ENCODE measurements at places on chromosomes 3 and 15.

DNA sequence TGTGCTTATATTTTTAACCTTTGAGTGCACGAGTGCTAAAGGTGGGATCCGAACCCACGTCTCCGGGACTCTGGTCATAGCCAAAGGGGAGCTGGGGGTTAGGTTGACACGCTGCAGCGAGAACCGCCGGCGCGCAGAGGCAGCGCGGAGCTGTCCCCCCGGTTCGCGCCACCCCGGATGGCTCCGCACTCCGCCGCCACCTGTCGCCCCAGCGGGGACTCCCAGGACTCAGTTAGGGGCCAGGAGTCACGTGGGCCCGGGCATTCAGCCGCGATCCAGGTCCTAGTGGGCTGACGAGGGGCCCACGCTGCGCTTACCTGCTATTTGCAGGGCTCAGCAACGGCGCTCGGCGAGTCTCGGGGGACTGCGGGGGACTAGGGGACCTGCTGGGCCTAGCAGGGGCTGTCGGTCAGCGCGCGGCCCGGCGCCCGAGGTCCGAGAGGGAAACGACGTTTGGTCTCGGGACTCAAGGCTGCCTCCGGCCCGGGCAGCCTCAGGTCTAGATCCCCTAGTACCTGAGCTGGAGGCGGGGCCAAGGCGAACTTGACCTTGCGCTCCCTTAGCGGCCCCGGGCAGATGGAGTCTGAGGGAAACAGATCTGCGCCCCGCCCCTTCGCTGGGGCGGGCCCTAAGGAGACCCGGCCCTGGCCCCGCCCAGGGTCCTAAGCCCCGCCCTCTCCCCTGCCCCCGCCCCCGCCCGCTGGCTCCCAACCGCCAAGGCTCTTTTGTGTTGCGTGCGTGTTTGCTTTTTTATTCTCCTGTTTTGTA, at the start of gene NMNAT3:
Gene NMNAT3, minus strand, starts transcription at position 585 of the 768 bp plus-strand sequence. CDS start 50,248 bp downstream, outside the sequence.
- peak; percentile 55 for DNase-seq

DNA sequence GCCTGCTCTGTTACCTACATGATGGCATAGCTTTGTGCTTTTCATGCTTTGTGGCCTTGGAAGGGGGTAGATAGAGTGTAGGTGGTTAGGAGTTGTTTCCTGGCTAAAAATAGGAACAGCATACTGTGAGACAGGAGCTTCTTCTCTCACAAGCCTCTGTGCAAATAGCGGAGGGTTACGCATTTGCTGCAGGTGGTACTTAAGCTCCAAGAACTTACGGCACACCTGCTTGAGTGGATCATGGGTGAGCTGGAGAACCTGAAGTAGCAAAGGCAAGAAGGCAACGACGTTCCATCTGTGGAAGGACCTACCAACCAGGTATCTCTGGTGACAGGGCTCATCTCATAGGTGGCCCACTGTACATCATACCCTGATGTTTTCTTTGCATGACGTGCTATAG, 66.0 kb downstream of the ST6GAL1 start:
- no peak for DNase-seq

DNA sequence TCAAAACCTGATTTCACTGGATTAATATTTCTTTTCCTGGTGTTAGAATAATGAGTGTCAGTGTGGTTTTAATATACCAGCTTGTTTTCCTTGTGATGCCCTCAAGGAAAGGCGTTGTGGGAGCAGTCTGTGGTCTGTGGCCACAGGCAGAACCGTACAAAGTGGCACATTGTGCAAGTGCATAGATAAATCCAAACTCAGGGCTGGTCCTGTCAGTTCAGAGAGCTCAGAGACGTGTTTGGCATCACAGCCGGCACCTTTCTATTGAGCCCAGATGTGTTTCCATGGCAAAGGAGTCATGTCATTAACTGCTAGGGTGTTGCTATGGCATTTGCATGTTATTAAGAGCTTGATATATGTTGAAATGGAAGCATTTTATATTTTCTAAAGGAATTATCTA, 289.9 kb upstream of the RASGRP1 start:
- peak; percentile 23 for DNase-seq

GRCh38 chr3:192445770-192446644, 281.3 kb downstream of the FGF12 start:
- DNase-seq = no peak

GRCh38 chr15:66149871-66150270, 103.7 kb downstream of the MEGF11 start:
- no peak for DNase-seq

DNA sequence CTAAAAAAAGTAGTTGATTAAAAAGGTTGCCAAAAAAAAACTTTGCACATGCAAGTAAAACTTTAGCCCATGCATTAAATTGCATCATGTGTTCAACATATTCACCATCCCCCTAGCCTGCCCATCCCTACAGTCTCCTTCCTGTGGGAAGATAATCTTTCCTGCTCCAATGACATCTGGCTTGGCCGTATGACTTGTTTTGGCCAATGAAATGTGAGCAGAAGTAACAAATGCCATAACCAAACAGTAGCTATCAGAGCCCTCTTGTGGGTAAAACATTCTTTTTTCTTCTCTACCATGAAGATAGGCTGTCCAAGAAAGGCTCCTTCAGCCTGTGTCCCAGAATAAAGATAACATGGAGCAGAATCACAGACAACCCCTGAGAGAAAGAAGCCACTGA, 15.3 kb downstream of the ERC2 start:
- DNase-seq = no peak

GRCh38 chr3:61454006-61454585, 107.3 kb upstream of the PTPRG start:
- peak; percentile 27 for DNase-seq

- DNase-seq = peak; percentile 17
Measured at GRCh38 chr3:60742606-60743145, 508.6 kb downstream of the FHIT start.

DNA sequence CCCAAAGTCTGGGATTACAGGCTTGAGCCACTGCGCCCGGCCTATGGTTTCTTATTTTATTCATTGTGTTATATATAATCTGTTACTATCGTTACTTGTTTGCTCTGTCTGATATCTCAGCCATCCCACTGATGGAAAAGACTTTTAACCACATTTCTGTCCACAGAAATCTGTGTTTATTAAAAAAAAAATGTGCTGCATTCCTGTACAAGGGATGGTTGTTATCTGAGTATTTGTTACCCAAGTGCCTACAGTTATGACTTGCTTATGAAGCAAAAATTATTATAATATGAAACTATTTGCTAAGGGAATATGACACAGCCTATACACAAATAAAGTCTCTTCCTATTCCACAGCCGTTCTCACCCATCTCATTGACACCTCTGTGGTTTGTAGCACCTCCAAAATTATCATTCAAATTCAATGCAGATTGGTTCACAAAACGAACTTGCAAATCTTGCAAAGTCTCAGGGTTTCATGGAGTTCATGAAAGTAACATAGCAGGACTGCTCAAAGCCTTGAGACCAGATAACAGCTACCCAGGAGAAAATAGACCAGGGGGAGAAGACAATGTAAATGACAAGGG, 47.4 kb upstream of the UBE2E1 start:
- no peak for DNase-seq

- no peak for DNase-seq
Measured at GRCh38 chr15:35061161-35061824, 23.8 kb downstream of the NANOGP8 start.

GRCh38 chr3:67018105-67018788, 20.1 kb downstream of the KBTBD8 start:
- DNase-seq = peak; percentile 50

DNA sequence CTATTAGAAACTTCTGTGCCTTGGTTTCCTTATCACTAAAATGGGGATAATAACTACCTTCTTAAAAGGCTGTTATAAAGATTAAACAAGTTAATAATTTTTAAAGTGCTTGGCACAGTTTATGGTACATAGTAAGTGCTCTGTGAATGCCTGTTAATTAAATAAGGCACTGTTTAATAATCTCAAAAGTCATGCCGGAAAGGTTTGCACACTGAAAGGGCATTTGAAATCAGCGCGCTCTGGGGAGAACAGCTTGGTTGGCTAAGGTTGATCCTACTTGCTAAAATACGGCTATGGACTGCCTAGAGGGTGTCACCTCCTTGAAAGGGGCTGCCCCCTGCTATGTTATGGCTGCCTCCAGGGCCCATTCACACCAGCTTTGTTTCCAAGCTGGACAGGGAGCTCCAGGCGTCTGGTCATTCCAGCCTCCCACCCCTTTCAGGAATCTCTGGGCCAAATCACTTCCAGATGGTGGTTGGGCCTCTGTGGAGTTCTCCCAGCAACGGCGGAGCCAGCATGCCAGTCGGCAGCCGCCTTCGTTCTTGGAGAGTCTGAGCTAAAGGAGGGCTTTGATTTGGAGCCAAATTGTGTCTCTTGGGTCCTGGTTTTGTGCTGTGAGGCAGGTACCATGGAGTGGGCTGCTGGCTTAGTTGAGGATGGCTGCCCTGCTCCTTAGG, 5.9 kb downstream of the FLNB start:
- DNase-seq = peak; percentile 83

GRCh38 chr3:12451960-12452359, 32.3 kb upstream of the TSEN2 start:
- no peak for DNase-seq

- peak; percentile 36 for DNase-seq
Measured at GRCh38 chr15:65790694-65791334, 1.3 kb downstream of the DENND4A start.

DNA sequence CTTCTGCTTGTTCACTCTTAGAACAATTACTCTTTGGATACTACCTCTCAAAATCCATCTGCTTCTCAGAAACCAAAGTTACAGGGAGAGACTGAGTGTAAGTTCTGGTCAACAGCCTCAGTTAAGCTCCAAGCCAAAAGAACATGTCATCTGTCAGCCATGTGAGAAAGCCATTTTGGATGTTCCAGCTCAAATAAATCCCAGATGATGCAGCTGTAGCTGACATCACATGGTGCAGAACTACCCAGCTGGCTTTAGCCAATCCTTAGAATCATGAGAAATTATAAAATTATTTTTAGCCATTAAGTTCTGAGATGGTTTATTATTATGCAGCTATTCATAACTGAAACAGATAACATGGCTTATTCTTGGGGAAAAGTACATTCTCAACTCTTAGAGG, 696.0 kb downstream of the ZNF385D start:
- no peak for DNase-seq

DNA sequence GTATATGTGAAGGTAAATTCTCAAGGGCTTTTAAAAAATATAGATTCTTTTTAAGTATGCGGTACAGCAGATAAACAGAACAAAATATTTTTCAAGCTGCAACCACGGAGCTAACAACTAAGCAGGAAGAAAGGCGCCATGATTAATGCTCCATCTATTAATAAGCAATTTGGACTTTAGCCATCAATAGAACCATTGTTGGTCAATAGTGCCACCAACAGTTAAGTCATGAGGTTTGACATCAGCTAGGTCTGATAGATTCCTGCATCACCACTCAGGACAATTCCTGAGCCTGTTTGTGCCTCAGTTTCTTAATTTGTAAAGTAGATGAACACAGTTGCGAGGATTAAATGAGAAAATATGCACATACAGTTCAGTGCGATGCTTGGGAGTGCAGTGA, 65.1 kb upstream of the FAM3D start:
- DNase-seq = no peak

DNA sequence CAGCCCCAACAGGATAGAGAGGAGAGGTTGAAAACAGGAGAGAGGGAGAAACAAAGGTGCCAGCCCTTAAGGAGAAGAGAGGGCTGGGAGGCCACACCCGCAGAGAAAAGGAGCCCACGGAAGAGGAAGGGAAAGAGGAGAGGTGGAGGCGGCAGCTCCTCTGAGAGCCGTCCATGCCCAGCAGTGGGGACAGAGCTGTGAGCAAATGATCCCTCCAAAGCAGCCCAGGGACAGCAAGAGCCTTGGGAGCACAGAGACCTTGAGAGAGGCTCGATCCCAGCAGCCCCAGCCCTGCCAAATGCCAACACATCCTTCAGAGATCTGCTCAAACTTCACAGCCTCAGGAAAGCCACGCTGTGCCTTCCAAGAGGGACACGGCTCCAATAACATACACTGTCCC, 66.7 kb upstream of the CORO2B start:
- DNase-seq = no peak

DNA sequence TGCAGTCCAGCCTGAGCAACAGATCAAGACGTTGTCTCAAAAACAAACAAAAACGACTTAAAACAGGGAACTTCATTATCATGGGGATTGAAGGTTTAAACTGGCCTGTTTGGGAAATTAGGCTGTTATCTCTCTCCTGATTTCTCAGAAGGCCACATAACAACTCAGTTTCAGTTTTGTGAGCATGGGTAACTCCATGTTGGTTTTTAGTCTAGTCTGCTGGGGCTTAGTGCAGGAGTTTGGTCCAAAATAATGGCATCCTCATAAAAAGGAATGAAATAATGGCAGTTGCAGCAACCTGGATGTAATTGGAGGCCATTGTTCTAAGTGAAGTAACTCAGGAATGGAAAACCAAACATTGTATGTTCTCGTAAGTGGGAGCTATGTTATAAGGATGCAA, 2.3 kb upstream of the ZNF280D start:
- no peak for DNase-seq

- DNase-seq = no peak
Measured at GRCh38 chr3:126982126-126982470, 817 bp upstream of the PLXNA1 start.

DNA sequence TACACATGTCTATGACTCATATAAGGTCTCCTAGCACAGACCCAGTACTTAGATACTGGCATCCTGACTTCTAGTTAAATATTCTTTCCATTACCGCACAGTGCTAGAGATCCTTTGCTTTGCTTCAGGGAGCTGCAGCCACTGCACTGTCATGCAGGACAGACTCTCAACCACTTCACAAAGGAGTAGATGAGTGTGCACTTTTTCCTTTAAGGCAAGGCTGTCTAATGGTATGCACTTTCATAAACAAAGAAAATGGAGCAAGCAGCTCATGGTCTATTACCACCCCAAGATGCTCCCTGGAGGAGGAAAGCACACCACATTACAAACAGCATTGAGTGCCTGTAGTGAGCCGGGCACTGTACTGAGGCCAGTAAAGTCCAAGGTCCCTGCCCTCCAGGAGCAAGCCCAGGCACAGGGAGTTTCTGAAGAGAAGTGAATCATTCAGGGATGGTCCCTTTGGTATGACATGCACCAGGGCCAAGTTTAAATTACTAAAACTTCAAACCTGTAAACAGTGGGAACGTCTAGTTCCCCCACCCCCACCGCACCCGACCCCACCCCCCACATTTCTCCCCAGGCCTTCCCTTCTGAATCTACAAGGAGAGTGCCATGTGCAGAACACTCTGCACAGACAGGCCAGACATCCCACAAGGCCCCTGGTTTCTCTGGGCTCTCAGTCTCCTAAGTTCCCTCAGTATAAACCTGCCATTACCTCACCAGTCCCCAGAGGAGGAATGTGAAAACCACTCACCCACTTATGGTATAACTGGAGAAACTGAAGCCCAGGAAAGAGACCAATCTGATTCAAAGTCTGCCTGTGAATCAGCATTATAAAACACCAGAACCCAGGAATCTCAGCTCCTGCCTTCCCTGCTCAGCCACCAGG, 107.8 kb upstream of the BCL6 start:
- DNase-seq = no peak
